ENCODE measurements at places on chromosomes 6 and 20.
A peak's percentile ranks its signal among the peaks of the same experiment; 100 is the strongest.

GRCh38 chr6:6007366-6008088 is 802 bp upstream of the NRN1 start:
- no peak for DNase-seq

GRCh38 chr6:111604259-111605099 is 1.2 kb downstream of the TRAF3IP2 start:
- peak; percentile 69 for DNase-seq

DNA sequence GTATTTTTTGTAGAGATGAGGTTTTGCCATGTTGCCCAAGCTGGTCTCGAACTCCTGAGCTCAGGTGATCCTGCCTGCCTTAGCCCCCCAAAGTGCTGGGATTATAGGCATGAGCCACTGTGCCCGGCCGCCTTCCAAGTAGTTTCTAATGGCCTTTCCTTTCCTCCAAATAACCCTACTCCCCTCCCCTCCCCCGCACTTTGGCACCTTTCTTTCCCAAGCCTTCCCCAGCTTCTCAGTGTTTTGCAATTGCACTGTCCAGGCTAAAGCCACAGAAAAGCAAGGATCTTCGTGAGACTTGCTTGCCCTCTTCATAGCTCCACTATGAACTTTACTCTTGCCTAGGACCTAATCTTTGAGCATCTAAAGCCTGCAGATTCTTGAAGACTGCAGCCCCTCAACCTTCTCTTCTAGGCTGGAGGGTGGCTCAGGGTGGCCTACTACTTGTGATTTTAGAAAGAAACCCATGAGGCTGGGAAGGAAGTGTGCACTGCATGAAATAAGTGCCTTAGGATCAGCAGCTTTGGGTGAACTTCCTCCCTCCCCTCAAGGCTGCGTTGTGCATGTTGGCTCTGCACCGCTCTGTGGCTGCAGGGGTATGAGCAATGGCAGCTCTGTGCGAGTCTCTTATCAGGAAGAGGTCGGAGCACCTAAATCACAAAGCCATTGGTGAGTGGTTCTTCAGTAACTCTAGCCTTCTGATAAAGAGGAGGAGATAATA is 152.4 kb upstream of the SNX9 start:
- peak; percentile 63 for DNase-seq

GRCh38 chr20:46970937-46971630 is 76.4 kb downstream of the EYA2 start:
- peak; percentile 35 for DNase-seq

DNA sequence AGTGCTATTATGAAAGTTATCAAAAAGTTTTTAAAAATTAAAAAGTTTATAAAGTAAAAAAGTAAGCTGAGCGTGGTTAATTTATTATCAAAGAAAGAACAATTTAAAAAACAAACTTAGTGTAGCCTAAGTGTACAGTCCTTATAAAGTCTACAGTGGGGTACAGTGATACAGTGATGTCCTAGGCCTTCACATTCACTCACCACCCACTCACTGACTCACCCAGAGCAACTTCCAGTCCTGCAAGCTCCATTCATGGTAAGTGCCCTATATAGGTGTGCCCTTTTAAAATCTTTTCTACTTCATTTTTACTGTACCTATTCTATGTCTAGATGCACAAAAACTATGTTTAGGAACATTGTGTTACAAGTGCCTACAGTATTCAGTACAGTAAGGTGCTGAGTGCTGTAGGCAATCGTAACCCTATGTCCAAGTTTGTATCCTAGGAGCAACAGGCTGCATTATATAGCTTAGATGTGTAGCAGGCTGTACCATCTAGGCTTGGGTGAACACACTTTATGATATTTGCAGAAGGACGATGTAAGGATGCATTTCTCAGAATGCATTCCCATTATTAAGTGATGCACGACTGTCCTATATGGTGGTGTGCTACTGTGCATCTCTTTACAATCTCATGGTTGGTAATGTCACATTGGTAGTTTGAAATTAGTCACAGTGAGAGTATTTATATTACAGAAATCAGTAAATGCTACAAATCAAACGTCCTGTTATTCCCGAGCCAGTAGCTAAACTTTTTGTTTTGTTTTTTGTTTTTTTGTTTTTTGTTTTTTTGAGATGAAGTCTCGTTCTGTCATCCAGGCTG is 158.3 kb downstream of the GMPR start:
- no peak for DNase-seq

DNA sequence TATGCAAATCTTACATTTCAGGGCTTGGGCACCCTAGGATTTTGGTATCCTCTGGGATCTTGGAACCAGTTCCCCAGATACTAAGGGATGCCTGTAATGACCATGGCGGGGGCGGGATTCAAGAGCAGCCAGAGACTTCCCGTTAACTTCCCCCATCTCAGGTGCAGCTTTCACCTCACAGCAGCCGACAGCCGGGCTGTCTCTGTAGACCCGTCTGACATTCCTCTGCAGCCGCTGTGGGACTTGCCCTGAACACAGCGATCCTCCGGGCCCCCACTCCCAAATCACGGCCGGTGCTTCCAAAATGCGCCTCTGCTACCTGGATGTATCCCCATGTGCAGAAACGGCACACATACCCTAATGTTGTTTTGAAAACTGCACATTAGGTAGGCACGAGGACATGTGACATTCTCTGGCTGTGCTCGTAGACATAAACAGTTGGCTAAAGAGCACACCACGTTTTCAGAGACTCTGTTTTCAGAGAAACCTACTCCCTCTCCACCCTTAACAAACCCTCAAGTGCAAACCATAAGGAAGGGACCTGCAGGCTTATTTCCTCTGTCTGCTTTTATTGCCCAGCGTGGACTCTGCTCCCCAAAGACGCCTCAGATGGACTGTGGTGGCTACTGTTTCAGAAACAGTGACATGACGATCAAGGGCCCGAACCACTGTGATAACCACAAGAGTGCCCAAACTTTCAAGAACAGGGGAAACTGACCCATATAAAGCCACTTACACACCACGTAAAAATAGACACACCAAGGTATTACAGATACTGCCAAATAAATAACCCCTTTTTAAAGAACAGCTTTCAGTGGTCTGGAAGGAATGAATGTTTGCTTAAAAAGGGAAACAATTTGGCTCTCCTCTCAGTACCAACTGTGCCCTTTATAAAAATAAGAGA is 72.9 kb upstream of the FOXC1 start:
- DNase-seq = no peak

GRCh38 chr6:46895930-46896329 is 25.8 kb downstream of the ADGRF5 start:
- no peak for DNase-seq

GRCh38 chr20:17377231-17377630 is 150.4 kb downstream of the PCSK2 start:
- DNase-seq = no peak

DNA sequence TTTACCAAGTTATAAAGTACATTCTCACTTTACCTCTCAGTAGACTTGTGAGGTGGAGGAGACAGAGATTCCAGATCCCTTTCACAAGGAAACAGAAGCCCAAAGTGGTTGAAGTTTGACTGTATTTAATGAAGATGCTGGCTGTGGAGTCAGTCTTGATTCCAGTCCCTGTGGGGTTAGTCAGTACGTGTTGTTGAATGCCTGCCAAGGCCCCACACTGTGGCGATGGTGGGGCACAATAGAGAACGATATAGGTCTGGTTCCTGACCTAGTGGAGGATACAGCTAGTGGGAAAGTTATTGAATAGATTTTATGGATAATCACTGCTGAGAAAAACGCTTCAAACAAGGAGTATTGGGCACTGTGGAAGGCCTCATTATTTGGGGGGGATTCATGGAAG is 71.4 kb downstream of the LRRC1 start:
- no peak for DNase-seq

DNA sequence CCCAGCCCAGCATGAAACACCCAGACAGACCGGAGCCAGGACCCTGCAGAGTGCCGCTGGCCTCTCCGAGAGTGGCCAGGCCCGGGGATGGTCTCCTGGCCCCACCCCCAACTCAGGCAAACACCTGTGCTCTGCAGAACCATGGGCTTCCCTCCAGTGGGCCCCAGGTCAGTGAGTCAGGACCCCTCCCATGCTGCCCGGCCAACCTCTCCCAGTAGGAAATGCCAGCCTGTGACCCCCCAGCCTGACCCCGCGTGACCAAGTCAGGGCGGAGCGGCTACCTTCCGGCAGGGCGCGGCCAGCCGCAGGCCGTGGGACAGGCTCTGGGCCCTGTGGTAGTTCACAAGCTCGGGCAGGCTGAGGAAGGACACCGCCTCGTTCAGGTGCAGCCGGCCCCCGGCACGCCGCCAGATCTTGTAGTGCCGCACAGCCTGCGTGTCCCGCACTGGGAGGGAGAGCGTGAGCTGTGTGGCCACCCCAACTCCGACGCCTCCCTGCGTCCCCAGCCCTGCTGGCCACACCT is 3.2 kb downstream of the PTK6 start:
- DNase-seq = no peak

DNA sequence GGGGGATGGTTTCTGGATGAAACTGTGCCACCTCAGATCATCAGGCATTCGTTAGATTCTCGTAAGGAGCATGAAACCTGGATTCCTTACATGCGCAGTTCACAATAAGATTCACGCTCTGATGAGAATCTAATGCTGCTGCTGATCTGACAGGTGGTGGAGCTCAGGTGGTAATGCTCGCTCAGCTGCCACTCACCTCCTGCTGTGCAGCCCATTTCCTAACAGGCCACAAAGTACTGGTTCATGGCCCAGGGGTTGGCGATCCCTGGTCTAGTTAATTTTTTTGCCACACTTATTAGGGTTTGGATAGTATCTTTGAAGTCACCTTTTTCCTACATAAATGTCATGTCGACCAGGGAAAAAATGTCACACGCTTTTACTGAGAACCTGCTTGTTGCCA is 96.8 kb upstream of the MLIP start:
- DNase-seq = no peak

- DNase-seq = no peak
Observed at GRCh38 chr20:61099806-61100205, 152.3 kb upstream of the CDH4 start.

DNA sequence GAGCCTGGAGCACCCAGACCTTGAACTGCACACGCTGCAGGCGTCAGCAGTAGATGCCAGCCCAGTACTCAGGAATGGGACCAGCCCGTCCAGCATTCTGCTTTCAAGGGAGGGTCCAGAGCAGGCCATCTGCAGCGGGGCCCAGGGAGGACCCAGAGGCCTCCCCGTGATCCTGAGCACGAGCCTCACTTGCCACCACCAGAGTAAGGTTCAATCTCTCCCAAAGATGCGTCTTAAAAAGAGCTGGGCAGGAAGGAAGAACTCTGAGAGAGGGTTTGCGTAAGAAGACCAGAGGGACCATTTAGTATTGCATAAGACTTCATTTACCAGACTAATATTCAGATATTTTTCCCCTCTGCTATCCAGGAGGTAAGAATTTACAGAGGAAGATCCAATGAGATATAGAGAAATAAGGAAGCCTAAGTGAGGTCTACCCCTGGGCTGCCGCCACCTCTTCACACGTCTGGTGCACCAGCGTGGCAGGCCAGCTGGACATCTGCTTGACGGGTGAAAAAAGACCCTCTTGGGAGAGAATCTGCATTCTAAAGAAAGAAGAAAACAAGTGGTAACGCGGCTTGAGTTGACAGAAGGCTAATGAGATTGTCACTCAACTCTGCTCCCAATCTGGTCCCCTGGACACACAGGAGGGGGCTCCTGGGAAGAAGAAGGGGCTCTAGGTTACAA is 107.3 kb downstream of the PRND start:
- DNase-seq = peak; percentile 63

Measured in inflammatory macrophage (primary cell).